ENCODE measurements at places on chromosomes 11 and 22.

- DNase-seq: no peak
Observed at GRCh38 chr11:44031549-44031948, 16.2 kb upstream of the ACCSL start.

- DNase-seq: peak; percentile 72
Observed at GRCh38 chr11:124798991-124799347, 1.2 kb downstream of the MSANTD2 start.

- DNase-seq: peak; percentile 53
Observed at GRCh38 chr22:19637408-19638281, 76.7 kb upstream of the SEPTIN5 start.

DNA sequence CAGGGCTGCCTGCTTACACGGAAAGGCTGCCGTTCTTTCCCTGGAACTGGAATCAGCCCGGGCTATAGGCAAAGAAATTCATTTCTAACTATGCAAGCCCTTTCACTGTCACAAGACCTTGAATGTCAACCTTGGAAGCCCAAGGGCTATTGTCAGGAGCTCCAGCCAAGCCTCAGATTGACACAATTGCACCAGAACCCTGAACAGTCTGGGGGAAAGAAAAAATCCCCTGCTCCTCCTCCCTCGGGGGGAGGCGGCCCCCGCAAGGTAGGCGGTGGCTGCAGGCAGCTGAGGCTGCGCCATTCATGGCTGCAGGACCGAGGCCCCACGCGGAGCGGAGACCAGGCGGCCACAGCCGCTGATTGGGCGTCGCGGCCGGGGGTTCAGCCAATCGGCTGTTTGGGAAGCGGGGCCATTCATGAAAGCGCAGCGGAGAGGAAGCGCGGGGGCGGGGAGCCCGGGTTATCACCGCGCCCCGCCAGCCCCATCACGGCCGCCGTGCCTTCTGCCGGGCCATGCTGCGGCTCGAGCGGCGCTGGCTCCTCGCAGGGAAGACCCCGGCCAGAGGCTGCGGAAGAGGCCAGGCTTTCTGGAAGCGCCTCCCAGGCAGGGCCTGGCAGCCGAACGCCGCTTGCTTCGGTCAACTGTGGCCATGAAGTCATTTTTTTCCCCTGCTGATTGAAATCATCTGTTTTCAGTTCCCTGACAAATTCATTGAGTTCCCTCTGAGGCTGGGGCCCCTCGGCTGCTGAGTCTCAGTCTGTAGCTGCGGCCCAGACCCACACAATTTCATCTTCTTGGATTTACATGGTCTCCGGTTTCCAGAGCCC lies 38.1 kb upstream of the LINC01488 start:
- peak; percentile 100 for DNase-seq

- DNase-seq: peak; percentile 68
Observed at GRCh38 chr11:9688716-9689511, 25.0 kb downstream of the SWAP70 start.

DNA sequence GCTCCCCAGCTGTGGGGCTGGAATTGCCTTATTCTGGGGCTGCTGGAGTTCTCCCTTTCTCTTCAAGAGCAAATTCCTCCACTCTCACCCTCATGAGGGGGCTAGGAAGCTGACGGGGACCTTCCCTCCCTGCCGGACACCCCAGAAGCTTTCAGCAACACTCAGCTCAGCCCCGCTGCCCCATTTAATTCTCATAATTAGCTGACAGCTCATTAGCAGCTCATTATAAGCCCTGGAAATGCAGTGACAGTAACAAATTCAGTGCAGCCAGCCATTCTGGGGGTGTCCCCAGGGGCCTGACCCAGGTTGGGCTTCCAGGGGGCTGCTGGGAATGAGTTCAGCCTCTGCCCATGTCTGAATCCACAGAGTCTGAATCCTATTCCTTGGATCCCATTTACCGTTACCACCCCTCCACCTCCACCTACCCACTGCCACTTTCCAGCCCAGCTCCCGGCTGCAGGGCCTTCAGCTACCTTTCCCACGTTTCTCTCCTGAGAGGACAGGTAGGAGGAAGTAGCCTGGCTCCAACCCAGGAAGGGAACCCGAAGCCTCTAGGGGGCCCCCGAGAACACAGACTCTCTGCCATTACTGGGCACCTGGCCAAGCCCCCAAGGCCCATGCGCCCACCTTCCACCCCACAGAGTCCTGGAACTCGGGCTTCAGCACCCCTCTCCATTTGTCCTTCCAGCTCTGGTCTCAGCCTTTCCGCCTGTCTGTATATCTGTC lies 101.7 kb upstream of the LMO1 start:
- DNase-seq: no peak

DNA sequence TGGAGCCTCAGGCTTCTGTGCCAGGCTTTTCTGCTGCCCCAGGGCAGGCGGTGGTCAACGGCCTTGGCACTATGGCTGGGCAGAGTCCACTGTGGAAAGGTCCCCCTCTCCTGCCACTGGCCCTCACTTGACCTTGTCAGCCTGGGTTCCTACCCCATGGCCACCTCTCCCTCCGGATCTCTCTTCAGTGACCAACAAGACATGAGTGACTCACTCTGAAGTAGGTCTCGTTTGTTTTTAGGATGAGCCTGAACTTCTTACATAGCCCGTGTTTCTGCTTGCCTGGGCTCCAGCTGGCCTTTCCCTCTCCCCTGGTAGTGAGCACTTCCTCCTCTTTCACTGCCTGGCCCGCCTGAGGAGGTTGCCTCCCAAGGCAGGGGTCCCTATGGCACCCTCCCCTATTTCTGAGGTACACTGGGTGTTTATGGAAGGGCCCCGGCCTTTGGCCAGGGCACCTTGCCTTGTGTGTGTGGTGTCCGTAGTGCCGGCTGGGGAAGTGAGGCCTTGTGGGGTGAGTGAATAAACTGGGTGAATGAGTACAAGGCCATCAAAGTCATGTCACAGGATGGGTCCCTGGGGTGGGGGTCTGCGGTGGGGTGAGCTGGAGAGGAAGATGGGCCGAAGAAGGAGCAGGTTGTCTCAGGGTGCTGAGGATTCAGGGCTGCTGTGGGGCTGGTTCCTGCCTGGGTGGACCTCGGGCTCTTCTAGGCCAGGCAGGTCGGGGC lies 5.0 kb downstream of the SHANK3 start:
- DNase-seq: peak; percentile 91

DNA sequence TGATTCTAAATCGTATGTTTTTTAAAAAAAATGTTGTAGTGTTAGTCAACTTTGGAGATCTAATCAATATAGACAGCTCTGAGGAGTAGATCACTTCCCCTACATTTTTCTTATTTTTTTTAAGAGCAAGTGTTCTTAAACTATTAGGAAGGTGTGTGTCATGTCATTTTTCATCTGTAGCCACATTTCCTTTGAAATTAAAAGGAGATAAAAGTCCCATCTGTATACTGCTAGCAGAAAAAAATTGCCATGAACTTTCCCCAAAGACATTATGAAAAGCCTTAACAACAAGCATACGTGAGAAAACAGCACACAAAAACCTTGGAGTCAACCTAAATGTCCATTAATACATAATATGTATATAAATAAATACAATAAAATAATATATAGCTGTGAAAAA lies 286.6 kb downstream of the ETS1 start:
- DNase-seq: no peak

- no peak for DNase-seq
Observed at GRCh38 chr11:8584511-8584910, 9.5 kb downstream of the STK33 start.

- no peak for DNase-seq
Observed at GRCh38 chr22:17369439-17370025, at the start of gene CECR2. TSS of gene CECR2 (plus strand) at chr22:17369460. CDS start at chr22:17369784, 324 bp downstream.

DNA sequence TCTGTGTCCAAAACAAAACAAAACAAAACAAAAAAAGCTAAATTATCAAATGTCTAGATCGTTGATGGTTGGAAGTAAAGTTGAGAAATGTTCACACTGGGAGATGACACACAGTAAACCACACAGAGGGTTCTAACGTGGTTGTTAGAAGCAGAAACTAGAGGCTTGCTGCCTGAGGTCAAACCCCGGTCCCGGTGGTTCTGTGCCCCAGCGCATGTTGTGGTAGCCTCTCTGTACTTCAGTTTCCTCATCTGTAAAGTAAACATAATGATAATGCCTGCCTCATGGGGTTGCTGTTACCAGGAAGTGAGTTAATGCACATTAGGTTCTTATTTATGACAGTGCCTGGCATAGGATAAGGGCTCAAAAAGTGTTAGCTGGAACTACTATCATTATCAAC lies 33.4 kb downstream of the PPARA start:
- DNase-seq: no peak

GRCh38 chr22:38406617-38407016 lies 48.4 kb downstream of the KCNJ4 start:
- DNase-seq: peak; percentile 74

DNA sequence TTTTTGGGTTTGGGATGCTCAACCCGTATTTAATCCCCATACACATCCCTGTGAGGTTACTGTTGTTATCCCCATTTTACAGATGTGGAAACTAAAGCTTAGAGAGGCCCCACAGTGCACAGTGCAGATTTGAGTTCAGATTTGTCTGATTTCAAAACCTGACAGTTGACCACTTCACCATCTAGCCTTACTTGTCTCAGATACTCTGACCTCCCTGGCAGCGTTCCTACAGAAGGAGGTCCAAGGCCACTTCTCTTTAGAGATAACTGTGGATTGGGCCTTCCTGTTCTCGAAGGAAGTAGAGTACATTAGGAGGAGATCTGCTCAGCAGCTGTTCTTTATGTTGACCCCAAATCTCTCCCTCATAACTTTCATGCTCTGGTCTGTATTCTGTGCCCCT lies 46.7 kb upstream of the CTTN start:
- no peak for DNase-seq

DNA sequence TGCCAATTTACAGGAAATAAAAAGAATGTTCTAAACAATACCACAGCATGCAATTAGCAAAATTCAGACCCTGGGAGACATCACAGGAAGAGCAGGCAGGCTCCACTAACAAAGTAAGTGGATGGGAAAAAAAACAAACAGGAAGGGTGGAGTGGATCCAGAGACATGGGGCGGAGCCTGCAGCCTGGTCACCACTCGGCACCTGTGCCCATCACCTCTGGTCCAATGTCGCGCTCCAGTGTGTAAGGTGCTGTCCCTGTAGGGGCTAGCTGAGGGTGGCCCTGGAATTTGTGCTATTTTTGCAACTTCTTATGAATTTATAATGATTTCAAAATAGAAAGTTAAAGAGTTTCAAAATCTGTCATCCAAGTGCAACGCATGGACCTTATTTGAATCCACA lies 11.0 kb upstream of the MOB2 start:
- no peak for DNase-seq

DNA sequence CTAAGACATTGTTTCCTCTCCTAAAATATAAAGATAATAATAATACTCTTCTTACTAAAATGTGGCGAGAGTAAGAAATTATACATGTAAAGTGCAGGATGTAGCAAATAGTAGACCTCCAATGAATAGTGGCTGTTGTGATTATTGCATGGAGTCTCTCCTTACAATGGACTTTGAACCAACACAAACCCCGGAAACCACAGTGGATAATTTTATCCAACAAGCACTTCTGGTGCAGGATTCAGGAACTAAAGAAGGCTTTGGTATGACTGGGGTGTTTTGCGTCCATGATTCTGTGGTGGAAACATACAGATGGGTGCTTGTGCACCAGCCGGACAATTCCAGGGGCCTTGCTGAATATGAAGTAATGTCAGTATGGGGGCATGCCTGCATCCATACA lies 146.4 kb upstream of the UBASH3B start:
- DNase-seq: no peak

DNA sequence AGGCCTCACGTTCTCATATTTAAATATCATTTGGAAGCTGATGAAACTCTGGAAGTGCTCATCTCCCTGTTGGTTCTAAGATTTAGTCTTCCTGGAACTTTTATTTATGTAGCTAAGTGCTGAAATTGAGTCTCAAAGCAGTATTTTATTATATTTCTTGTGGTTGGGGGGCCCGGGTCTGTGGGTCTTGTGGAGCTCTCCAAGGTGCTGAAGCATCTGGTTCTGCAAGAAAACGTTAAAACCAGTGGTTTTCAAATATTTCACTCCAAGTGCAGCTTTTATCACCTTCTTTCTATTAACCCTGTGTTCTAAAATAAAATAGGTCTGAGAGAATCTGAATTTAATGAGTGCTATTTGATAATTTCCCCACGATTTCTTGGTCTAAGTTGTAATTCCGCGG lies 1404.8 kb downstream of the TBC1D22A start:
- no peak for DNase-seq

- DNase-seq: no peak
Observed at GRCh38 chr11:78223320-78223954, 34.7 kb downstream of the USP35 start.

- DNase-seq: peak; percentile 83
Observed at GRCh38 chr11:11480971-11481370, 127.9 kb upstream of the CSNK2A3 start.

DNA sequence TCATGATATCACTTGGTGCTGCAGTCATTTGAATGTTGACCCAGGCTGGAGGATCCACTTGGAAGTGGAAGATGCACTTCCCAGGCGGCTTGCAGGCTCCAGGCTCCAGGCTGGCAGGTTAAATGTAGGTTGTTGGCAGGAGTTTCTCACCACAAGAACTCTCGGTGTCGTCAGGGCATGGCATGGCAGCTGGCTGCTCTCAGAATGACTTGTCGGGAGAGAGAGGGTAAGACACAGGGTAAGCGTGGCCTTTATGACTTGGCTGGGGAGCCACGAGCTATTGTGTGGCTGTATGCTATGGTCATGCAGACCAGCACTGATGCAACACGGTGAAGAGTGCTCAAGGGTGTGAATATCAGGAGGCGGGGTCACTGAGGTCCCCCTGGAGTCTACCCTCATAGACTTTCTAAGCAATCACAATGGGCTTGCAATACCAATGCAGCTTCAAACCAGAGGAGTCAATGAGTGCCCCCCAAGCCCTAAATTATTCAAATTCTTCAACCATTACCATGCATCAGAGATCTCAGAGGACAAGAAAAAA lies 1027.7 kb downstream of the OPCML start:
- DNase-seq: no peak

GRCh38 chr11:1308743-1309497 lies 512 bp downstream of the TOLLIP start:
- DNase-seq: peak; percentile 96

GRCh38 chr22:30876915-30877553 lies 91.5 kb downstream of the MORC2 start:
- DNase-seq: peak; percentile 86

DNA sequence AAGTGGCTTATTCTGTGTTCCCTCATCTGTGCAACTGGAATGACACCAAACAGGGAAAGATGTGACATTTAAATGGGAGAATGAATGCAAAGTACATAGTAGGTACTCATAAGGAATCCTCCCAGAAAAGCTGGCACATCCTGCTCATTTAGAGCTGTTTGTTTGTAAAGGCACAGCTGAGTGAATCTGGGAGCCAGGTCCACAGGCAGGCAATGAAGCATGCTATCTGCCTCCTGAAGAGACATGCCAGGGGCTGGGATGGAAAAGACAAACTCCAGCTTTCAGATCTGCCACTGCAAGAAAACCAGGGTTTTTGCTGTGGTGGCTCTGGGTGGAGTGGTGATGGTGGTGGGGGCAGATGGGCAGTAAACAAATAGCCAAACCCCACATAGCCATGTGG lies 150.1 kb downstream of the TENM4 start:
- DNase-seq: no peak

All from osteoblast (primary cell).